ENCODE measurements at places on chromosomes 7 and 10.

DNA sequence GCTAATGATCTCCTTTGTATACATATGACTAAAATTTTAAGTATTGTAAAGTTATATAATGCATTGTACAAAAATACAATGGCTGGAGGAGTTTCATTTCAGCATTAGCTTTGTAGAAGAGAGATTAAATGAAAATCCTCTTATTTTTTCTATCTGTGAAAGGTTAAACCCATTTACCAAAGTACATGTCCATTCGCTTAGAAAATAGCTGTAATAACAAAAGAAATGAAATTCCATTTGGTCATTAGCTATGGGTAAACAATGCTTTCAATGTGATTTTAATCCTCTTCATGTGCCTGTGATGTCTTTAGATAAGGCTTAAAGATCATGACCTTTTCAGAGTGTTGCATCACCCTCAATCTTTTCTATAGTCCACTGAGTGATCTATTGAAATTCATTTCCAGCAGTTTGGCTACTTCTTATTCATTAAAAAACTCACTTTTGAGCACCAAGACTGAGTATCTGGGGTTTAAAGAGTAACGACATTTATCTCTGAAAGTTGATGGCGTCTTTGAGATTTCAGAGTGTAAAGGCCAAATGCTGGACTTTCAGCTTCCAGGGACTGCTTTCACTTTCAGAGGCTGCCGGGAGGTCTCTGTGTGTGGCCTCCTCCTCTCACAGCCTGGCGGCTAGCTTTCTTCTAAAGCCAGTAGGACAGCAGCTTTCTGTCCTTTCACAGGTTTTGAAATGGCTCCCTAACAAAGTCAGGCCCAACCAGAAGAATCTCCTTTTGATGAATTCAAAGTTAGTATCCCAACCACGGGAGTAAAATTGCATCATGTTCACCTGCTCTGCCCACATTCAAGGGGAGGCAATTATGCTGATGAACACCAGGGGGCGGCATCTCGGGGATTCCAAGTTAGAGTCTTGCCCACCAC is 701.4 kb upstream of the COBL start:
- DNase-seq, result no peak

DNA sequence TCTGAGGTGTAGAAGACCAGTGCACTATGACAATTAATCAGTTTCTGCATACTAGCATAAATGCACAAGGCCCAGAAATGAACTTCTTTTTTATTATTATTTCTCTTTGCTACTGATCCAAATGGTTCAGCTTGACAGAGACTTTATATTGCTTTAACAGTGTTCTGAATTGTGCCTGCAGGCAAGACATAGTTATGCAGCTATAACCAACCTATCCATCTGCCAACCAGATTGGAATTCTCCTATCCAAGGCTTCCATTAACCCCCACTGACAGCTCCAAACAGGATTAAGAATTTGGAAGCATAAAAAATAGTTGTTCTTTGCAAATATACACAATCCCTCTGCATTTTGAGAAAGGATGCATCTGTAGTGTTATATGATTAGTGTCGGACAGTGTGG is 98.2 kb downstream of the BTRC start:
- DNase-seq, result no peak

DNA sequence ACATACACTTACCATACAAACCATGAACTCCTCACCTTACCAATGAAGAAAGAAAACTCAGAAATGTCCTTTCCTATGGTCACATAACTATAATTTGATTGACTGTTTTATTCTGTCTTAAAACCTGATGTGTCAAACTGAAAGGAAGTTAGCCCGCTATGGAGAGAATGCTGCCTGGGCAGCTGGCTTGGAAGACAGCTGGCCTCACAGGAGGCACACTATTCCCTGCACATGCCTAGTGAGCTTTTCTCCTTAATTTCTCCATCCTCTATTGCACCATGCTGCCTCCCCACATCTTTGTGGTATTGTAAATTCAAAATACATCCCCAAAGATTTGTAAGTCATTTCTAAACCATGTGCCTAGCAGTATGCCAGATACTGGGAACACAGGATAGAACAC is 163.3 kb downstream of the STK31 start:
- DNase-seq, result no peak

DNA sequence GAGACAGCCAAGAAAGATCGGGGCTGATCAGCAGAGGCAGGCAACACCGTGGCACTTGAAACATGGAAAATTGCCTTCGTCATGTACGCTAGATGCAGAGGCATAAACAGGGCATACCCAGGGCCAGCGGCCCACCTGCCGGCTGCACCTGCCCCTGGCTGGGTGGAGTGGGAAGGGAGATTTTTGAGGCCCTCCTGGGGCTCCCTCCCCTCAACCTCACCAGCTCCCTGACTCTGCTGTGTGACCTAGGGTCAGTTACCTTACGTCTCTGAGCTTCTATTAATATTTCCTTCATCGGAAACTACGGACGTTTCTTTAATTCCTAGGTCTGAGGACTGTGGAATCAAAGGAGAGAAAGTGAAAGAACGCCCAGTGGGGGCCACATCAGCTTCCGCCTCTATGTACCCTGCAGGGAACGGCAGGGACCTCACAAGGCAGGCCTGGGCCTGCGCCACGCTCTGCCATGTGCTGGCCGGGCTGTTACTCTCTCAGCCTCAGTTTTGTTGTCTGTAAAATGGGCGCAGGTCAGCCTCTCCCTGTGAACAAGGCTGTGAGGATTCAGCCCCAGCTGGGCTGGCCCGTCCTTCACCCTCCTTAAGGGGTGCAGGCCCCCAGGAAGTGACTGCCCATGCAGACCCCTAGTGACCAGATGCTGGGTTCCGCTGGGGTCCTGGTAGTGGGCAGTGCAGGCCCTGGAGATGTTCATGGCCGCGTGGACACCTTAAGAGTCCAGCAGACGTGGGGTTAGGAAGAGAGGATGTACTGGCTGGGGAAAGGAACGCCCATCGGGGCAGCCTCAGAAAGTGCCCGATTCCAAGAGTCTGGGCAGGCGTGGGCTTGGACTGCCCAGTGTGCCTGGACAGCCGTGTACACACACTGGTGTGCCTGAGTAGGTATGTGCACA is 22.7 kb downstream of the ELFN1 start:
- DNase-seq, result no peak

- no peak for DNase-seq
Observed at GRCh38 chr7:157518514-157519175, 181.8 kb downstream of the DNAJB6 start.

DNA sequence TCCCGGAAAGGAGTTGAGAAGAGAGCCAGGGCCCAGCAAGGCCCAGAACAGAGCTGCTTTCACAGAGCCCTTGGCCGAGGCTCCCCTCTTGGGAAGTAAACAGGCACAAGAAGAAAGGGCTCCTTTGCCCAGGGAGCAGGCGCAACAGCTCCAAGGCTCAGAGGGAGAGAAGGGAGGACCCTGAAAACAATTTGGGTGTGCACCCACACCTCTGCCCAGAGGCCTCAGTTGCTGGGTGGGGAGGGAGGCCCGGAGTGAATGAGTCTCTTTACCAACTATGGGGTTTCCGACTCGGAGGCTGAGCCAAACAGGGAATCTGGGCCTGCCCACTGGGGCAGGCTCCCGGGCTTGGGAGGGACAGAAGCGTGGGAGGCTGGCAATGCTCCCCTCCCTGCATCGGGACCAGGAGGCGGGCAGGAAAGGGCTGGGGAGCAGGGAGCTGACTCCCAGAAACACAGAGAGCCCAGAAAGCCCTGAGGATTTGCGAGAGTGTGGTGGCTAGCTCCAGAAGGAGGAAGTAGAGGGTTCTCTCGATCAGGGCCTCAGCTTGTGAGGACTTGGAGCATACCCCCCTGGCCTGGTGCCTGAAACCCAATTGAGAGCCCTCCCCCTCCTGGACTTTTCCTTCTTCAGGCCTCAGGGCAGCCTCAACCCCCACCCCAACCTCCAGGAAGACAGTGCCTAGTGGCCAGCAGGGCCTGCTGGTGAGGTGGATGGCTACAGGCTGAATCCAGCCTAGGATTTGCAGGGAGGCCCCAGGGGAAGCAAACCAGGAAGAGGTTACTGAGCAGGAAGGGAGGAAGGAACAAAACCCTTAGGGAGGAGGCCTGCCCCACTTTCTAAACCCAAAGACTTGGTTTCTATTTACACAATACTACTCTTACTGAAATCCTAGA is 6.2 kb downstream of the C10orf105 start:
- peak; percentile 92 for DNase-seq

Measured in EL (cell line).